ENCODE measurements at places on chromosomes 7 and 10.

DNA sequence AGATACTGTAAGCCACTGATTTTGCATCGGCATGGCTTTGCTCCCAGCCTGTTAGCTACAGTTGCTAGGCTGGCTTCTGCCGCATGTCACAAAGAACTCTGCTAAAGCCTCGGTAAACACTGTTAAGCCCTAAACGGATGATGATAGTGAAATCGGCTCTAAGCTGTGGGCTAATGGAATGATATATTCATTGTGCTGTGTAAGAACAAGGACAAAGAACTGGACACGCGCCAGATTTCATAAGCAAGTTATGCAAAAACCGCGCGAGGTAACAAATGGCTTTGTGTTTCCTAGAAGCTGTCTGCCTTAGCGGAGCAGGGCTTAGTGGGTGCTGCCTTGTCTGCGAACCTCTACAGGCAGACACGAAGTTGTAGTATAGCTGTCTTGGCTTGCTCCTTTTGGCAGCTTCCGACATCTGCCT, 331.3 kb upstream of the COBL start:
- no peak for DNase-seq

DNA sequence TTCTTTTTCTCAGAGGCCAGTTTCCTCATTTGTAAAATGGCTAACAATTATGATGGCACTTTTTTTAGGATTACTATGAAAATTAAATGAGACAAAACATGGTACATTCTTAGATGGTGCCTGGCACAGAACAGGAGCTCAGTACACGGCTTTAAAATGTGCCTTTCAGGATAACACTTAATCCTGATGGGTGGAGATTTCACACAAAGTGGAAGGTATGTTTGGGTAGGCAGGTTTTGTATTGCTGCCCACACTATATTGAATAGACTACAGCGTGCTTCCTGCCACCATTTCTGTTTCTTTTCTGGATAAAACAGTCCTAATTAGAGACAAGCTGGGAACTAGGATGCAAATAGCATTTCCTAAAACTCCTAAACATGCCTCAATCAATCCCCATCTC, 22.0 kb upstream of the IMPDH1 start:
- DNase-seq = no peak

GRCh38 chr7:132430861-132431822, 145.1 kb downstream of the PLXNA4 start:
- DNase-seq = no peak

- DNase-seq = no peak
Measured at GRCh38 chr7:157235357-157236333, 96.9 kb downstream of the UBE3C start.

DNA sequence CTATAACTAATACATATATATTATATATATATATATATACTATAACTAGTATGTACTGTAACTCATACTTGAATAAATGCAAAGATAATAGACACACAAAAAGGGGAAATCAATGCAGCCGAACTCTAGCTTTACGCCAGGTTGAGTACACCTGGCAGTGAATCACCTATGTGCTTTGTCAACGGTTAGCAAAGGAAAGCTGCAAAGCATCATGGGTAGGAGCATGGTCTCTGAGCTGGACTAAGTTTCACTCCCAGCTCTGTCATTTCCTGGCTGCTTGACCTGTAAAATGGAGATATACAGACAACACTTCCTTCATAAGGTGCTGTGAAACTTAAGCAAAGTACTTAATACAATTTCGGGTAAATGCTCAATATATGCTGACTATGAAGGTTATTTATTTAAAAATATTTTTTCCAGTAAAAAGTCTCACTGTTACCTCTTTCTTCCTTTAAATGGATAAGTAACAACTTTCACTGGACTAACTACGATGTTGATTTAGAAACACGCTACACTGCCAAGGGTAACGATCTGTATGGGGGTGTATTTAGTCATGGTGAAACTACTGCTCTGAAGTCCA, 61.7 kb upstream of the ITGA8 start:
- DNase-seq = no peak

GRCh38 chr7:116588225-116588624, 63.4 kb downstream of the CAV1 start:
- no peak for DNase-seq

GRCh38 chr10:70540789-70541360, 61.7 kb downstream of the PRF1 start:
- no peak for DNase-seq

DNA sequence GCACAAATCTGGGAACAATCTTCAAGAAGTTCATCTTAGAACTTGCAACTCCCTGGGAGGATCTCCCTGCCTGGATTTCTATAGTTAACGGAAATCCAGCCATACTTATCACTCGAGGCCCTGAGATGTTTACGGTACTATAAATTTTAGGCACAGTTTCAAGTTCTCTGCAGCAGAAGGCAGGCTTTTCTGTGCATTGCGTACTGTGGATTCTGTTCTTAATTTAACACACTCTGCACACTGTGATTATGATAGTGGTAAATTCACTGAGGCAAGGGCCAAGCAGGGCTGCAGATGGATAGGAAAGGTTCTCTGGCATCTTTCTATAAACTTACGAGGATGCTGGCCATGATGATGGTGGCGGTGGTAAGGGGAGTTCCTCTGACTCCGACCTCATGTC, 10.6 kb downstream of the INHBA start:
- DNase-seq = no peak

- no peak for DNase-seq
Measured at GRCh38 chr7:29146888-29147609, 712 bp upstream of the CPVL start.

- peak; percentile 34 for DNase-seq
Measured at GRCh38 chr7:137791930-137792329, 54.8 kb downstream of the DGKI start.

DNA sequence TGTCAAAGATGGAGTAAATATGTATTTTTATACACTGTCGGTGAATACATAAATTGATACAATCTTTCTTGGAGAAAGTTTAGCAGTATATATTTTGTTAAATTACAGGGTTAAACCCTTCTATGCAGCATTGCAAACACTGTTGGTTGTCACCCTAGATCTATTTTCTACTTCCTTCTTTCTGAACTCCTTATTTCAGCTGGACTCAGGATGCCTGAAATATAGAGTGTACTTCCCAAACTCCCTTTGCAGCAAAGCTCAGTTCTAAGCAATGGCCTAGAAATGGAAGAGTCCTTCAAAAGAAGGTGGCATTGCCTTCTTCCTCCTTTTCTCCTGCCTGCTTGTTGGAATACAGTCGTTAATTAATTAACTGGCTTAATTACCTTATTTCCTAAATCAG, 20.6 kb downstream of the CUBN start:
- no peak for DNase-seq

DNA sequence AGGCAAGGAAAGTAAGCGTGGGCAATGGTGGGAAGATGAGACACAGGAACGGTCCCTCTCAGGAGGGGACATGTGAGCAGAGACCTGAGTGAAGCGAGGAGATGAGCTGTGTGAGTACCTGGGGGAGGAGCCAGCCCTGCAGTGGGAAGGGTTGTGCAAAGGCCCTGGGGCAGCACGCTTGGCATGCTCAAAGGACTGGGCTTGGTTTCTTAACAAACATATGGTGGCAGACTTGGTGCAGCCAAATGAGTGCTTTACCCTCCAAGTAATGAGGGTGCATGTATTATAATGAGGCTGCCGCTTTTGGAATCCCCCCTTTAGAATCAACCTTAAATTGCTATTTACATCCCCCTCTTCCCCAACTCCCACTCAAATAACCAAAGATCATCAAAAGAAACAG, 152.7 kb upstream of the FRMD4A start:
- DNase-seq = no peak

GRCh38 chr7:157568770-157569584, 232.2 kb downstream of the DNAJB6 start:
- DNase-seq = no peak

DNA sequence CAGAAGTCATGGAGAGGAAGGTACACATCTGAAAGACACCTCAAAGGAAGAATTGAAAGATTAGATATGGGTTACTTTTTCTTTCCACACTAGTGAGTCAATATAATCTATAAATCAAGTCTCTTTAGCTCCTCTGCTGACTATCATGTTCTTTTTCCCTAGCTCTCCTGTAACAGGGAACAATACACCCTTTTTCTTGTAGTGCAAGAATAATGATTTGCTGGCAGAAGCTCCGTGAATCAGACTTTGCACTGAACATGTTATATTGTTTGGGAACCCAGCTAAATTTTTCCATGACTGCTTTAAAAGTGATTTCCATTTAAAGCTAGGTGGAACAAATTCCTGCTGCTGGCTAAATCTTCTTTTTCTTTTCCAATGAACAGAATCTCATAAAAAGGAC, 756.6 kb upstream of the C7orf33 start:
- no peak for DNase-seq

- no peak for DNase-seq
Measured at GRCh38 chr7:102322202-102322715, 34.0 kb downstream of the SPDYE6 start.
